ENCODE measurements at places on chromosomes 5 and 9.

DNA sequence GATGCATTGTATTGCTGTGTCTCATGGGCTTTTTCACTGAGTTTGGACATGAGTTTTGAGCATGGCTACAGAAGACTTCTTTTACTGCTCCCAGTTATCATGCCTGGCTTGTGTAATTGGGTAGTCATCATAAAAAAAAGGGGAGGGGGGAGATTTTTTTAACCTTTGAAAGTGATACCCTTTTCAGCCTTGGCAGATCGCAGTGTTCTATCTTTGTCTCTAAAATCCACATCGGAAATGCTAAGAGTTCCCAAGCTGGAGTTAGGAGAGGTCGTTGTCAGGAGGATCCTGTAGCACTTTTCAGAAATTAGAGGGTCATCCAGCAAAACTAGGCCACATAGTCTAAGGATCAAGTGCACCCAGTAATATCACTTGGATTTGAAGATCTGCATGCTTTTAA lies 188.4 kb downstream of the WDR70 start:
- DNase-seq = no peak

DNA sequence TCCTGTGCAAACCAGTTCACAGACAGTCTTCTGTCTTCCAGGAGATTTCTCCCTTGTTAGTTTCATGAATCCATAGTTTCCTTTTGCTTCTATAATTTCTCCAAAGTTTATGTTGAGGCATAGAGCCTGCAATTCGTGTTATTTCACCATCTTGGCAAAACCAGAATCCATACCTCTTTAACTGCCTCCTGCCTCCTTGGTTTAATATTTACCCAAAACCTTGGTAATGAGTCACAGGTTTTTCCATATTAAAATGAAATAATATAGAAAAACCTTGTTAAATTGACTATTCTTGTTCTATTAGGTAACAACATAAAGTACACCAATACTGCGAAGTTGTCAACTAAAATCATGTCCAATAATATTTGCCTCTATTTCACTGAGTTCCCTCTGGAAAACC lies 459.7 kb downstream of the HINT1 start:
- DNase-seq = no peak

GRCh38 chr9:88215196-88216125 lies 77.2 kb upstream of the SPATA31C2 start:
- no peak for DNase-seq

GRCh38 chr5:33781286-33781685 lies 110.5 kb downstream of the ADAMTS12 start:
- no peak for DNase-seq

DNA sequence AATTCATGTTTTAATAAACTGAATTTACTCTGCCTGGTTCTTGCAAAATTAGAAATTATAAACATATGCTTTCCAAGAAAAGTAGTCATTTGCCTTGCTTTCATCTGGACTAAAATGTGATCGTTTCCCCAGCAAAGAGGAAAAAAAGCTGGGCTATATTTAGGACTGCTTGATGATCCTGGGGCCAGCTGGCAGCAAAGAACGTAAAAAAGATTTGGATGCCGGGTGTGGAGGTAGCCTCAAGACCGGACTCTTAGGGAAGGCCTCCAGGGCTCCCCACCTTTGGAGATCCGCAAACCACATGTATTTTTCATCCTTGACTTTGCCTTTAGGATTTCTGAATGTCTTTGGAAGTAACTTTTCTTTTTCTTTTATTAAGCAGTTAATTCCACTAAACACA lies 156.1 kb upstream of the SEMA6A start:
- DNase-seq = no peak

DNA sequence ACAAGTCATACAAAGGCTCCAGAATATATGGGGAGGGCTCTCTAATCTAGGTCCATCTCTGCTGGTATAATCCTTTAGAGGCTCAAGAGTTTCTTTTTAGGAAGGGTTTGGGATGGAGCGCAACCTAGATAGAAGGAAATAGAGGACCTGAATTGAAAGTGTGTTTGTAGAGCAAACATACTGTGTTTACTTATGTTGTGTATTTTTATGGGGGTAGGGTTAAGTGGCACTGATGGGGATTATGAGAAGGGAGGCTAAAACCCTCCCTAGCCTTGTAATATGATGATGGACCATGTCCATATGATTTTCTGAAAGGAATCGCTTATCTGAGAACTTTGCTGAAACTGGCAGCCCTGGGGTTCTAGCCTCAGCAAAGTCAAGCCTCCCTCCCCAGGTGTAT lies 4.4 kb upstream of the ELL2 start:
- DNase-seq = no peak

GRCh38 chr5:173497685-173498084 lies 118.8 kb downstream of the BOD1 start:
- DNase-seq = no peak

DNA sequence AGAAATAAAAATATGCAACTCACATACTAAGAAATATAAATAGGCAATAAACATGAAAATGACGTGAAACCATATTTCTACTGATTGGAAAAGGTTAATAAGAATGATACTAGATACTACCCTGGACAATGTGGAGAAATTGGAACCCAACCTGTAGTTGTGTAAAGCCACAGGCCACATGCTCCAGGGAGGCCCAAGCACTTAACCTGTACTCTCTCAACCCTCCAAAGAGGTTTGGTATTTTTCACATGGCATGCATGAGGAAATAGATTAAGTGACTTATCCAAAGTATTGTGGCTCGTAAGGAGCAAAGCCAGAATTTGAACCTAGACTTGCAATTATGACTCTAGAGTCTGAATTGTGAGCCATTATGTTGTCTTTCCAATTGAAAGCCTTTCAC lies 13.4 kb downstream of the LIFR start:
- DNase-seq = no peak

GRCh38 chr9:21402386-21403251 lies 6.3 kb upstream of the IFNA8 start:
- no peak for DNase-seq

- DNase-seq = no peak
These were observed 977.2 kb upstream of the NUDT12 start for GRCh38 chr5:104539618-104540350.

DNA sequence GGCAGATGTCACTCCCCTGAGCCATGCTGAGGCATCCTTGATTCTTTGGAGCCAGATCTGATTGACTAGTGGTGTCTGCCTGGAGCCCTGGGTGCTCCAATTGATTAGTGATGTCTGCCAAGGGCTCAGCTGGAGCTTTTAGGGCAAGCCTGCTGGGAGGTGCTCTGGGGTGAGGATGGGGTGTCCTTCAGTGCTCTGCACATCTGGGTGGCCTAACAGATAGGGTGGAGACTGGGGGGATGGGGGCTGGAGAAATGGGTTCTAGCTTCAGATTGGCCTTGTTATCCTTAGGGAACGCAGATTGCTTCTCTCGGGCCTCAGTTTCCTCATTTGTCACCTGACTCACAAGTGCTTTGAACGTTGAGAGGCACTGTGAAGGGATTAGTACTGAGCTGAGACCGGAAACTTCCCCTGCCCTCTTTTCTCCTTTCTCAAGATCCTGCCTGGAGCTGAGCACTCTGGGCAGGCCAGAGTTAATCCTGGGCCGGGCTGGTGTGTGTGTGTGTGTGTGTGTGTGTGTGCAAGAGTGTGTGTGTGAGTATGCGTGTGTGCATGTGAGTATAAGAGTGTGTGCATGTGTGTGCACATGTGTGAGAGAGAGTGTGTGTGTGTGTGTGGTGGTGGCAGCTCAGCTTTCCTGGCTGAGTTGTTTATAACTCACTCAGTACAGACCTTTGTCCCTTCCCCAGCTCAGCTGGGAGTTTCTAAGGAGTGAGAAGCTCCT lies 5.6 kb upstream of the IER5L start:
- no peak for DNase-seq

Data from NCI-H524 treated with DMSO at 0.1 percent for 48 hours (cell line).